ENCODE measurements at places on chromosomes 4 and X. TPM values are rescaled to one million over a fixed set of nuclear protein-coding genes. Genes with fewer than 3 reads are reported as not detected.

ZMYM3 gene
- polyA plus RNA-seq = 36.8 TPM

FAT1 gene
- 51.5 TPM for polyA plus RNA-seq

SLC10A7 gene
- 6.4 TPM for polyA plus RNA-seq

GRCh38 chrX:152886716-152887115, 11.2 kb upstream of the ZNF185 start:
- DNase-seq = no peak

- no peak for DNase-seq
These were observed 121.8 kb upstream of the GALNT7 start for GRCh38 chr4:173046818-173047217.

DNA sequence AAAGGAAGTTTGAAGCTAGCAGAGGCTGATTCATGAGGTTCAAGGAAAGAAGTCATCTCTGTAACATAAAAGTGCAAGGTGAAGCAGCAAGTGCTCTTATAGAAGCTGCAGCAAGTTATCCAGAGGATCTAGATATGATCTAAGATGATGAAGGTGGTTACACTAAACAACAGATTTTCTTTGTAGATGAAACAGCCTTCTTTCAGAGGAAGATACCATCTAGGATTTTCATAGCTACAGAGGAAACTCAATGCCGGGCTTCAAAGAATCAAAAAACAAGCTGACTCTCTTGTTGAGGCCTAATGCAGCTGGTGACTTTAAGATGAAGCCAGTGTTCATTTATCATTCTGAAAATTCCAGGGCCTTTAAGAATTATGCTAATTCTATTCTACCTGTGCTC, 28.8 kb downstream of the NR0B1 start:
- DNase-seq = no peak

DNA sequence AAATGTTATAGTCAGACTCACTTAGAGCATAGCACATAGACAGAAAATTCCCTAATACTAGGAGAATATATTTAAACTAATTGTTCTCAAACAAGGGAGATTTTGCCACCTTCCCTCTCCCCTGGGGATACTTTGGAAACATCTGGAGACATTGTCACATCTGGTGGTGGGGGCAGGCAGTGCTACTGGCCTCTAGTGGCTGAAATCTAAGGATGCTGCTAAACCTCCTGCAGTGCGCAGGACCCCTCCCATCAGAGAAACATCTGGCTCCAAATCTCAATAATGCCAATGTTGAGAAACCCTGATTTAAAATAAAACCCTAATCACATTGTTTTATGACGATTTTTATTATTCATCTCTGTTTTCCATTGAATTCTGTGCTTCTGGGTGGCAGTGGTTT, 244.9 kb downstream of the FRMPD4 start:
- no peak for DNase-seq

DNA sequence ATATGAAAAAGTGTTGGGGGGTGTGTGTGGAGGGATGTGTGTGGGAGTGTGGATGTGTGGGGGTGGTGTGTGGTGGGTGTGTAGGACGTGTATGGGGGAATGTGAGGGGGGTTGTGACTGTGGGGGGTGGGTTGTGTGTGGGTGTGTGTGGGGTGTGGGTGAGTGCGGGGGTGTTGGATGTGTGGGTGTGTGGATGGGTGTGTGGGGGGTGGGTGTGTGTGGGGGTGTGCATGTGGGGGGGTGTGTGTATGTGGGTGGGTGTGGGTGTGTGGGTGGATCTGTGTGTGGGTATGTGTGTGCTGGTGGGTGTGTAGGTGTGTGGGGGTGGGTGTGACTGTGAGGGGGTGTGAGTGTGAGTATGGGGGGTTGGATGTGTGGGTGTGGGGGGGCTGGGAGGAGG, 47.8 kb downstream of the KDR start:
- DNase-seq = no peak

Data from testis (tissue), 5 donors.